ENCODE measurements at places on chromosomes 4 and X. TPM values are rescaled to one million over a fixed set of nuclear protein-coding genes. Genes with fewer than 3 reads are reported as not detected.
A peak's percentile ranks its signal among the peaks of the same experiment; 100 is the strongest.

Gene GC
- 2,230 TPM for total RNA-seq

Gene IL1RAPL1
- total RNA-seq, result 0.29 TPM

Gene CENPVL2
- 0.17 TPM for total RNA-seq

Gene CT45A5
- not detected for total RNA-seq

Gene REELD1
- total RNA-seq, result 0.43 TPM

Gene GPM6B
- 6.8 TPM for total RNA-seq

Gene IBSP
- total RNA-seq, result 2.1 TPM

Gene NWD2
- 0.09 TPM for total RNA-seq

Gene ZRSR2
- total RNA-seq, result 11.7 TPM

Gene HSFX3
- not detected for total RNA-seq

Gene GYG2
- 5.4 TPM for total RNA-seq

Gene POLN
- 7.7 TPM for total RNA-seq

DNA sequence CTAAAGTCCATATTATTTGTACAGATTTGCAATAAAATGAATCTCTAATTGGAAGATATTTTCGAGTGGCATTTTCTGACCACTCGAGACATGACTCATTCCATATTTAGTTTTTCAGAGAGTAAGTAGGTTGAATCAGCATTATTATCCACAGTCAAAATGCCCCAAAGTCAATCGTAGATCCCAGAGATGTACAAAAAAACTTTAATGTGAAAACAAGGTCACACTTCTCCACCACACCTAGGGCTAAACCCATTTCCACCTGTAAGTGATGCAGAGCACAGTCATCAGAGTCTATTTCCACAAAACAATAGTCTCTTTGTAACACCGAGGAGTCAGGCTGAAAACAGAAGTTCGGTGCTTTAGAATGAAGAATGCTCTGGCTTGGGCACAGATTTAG lies 117.1 kb upstream of the TENM3 start:
- no peak for DNase-seq

DNA sequence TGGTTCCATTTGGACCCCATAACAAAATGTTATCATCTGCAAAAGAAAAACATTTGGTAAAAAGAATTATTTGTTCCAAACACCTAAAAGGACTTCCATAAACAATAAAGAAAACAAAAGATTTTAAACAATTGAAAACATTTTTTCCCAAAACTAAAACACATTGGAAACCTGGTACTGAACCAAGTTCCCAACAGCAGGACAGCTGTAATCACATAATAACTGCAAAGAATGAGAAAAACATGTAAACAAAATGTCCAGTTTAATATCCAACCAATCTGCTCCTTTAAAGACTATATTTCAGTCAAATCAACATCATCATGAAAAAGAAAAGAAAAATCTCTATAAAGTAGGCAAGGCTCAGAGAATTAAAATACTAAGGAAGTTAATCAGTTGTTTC lies 36.3 kb downstream of the PRDM5 start:
- DNase-seq, result no peak

- DNase-seq, result no peak
Measured at GRCh38 chrX:50889582-50889981, 21.0 kb upstream of the BMP15 start.

GRCh38 chr4:110982486-110982885 lies 359.6 kb upstream of the PITX2 start:
- no peak for DNase-seq

GRCh38 chr4:21991050-21991449 lies 42.5 kb upstream of the KCNIP4 start:
- peak; percentile 24 for DNase-seq

DNA sequence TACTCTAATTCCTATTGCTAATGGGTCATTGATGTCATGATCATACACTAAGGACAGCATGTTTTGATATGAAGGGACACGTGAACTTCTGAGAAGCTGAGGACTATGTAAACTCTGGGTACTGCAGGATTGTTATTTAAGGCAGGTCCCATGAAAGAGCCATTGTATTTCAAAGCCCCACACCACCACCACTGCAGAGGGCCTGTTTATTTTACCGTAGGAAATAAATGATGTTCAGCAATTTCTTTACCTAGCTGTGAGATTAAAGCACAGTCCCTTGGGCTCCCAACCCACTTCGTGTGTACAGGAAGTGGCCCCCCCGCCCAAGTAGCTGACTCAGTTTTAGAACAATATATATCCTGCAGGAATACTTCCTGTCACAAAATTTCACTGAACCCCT lies 89.8 kb upstream of the ACSL4 start:
- DNase-seq, result no peak

DNA sequence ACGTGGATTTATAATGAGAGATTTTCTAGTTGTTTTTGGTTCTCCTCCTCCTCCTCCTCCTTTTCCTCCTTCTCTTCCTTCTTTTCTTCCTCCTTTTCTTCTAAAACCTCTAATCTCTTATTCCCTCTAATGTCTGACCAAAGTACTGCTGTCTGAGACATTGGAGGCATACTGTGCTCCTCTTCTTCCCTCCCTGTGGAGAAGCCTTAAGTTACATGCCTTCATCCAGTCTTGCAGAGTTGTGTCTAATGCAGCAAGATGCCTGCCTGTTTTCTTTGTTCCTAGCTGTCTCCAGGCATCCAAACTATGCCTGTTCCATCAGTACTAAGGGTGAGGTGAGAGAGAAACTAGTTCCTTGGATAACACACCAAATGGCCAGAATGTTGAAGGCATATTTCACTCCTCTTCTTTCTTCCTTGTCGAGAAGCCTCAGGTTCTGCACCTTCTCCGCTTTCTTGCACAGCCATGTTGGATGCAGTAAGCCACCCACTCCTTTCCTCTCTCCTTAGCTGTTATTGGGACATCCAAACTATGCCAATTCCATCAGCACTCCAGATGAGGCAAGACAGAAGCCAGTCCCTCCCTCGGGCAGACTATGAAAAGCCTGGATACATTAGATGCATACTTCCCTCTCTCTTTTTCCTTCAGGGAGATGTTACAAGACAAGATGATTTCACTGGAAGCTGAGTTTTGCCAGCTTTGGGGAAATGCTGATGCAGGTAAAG lies 285.7 kb upstream of the TRAM1L1 start:
- DNase-seq, result no peak

- DNase-seq, result no peak
Measured at GRCh38 chr4:139469216-139469615, 15.3 kb downstream of the RAB33B start.

- no peak for DNase-seq
Measured at GRCh38 chrX:46681849-46682248, 77.1 kb downstream of the SLC9A7 start.

GRCh38 chr4:173171098-173171497 lies 2.5 kb downstream of the GALNT7 start:
- no peak for DNase-seq

DNA sequence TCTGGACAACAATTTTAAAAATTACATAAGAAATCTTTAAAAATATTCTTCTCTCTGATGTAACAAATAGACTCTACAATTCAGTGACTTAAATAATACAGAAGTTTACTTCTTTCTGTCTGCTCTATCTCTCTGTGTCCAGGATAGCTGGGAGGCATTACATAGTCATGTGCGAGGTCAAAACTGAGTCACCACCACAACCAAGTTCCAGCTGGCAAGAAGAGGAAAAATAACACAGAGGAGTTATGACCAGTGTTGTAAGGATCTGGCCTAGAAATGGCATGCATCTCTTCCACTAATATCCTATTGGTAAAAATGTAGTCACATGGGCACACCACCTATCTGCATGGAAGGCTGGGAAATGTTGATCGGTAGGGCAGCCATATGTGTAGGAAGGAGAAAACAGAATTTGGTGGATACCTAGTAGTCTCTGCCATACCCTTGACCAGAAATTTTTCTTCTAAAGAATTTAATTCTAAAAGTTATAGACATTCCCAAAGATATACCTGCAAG lies 39.4 kb upstream of the WDFY3 start:
- no peak for DNase-seq

DNA sequence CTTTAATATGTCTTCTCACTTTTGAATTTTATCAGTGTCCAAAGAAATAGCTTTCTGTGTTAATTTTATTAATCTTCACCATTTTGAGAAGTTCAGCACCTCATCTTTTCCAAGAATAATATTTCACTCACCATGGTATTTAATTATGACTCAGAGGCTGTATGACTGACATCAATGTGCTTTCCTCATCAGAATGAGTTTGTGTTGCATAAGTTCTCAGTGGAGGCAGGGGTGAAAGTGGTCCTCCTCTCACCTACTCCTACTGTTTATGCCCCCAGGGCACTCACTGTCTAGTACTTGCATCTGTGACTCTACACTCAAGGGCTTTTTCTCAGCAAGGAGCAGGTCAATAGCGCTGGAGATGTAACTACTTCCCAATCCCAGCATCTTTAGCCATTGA lies 905.3 kb upstream of the INTU start:
- DNase-seq, result no peak

DNA sequence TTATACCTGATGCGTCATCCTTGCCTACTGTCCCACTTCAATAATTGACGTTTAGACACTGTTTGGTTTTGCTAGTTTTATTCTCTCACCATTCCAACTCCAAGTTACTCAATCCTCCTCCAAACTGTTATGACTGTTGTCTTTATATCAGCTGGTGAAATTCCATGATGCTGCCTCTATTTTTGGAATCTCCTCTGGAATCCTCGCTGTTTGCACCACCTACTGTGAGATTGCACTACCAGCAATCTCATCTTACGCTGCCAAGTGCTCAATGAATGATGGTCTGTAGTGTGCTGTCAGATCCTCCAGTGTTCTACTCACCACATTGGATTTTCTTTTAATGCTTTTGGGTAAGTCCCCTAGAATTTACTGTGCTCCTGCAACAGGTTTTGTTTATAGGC lies 13.2 kb upstream of the PCDH18 start:
- DNase-seq, result no peak

- no peak for DNase-seq
Measured at GRCh38 chr4:172826346-172826745, 342.3 kb upstream of the GALNT7 start.

GRCh38 chr4:10673817-10674369 lies 10.7 kb downstream of the CLNK start:
- no peak for DNase-seq

- DNase-seq, result no peak
Measured at GRCh38 chr4:47733302-47734175, 104.3 kb downstream of the CORIN start.

DNA sequence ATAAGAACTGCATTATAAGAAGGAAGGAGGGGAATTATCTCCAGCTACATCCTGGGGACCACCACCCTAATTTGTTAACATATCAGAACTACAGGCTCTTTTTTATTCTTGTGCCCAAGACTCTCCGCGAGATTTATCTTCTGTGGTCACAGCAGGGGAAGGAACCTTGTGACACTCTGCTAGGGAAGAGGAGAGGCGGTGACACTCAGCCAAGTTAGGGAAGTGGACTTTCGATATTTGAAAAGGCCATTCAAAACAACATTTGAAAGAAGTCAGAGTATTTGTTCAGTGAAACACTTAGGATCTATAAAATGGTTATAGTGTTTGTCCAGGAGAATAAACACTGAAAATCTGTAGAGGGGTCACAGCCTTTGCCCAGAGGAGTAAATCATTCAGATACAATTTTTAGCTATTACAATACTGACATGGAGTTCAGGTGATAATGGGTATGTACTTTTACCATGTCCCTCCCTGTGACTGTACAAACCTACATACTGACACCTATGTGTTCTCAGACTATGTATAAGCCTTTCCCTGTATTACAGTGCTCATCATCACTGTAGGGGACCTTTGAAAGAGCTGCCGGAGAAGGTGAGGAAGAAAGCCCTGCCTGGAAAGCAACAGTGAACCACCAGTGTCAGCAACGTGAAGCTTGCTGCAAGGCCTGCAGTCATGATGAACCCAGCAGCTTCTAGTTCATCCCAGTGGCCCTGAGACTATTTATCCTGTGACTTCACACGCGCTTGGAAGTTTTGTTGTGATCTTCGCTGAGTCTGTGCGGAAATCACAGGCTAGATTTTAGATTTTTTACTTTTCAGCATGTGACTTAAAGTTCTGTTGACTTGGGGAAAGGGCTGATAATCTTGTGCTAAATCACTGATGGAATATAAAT lies 8.5 kb upstream of the PTTG2 start:
- DNase-seq, result no peak

GRCh38 chr4:150679018-150679764 lies 97.2 kb downstream of the MAB21L2 start:
- DNase-seq, result no peak

DNA sequence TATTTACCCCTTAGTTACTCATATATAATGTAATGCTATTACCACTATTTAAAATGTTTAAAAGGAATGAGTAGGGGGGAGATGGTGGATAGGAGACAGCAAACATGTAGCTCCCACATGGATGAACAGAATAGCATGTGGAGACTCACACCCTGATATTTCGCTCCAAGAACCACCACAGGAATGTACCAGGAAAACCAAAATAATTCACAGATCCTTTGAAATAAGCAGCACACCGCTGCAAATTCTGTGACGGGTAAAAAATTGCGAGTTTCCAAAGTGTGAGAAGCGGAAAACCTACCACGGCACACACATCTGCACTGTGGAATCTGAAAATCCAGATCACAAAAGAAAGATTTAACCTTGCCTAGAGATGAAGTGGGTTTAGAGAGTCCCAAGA lies 428.2 kb downstream of the TLL1 start:
- no peak for DNase-seq

GRCh38 chr4:94741304-94741703 lies 16.5 kb upstream of the BMPR1B start:
- no peak for DNase-seq

DNA sequence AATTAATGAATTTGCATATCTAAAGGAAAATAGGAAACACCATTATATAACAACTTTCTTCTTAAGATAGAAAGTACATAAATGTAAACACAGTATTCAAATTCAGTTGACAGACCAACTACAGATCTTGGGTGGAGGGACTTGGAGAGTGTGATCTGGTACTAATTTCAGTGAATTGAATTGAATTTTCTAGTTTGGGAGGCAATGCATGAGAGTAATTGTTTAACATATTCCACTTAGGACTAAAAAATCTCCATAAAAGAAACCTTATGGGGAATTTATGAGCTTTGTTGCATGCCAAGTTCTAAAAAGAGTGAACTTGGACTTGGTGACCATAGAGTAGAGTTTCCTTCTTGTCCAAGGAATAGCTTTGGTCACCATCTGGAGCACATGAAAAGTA lies 261.1 kb upstream of the TTC29 start:
- no peak for DNase-seq

DNA sequence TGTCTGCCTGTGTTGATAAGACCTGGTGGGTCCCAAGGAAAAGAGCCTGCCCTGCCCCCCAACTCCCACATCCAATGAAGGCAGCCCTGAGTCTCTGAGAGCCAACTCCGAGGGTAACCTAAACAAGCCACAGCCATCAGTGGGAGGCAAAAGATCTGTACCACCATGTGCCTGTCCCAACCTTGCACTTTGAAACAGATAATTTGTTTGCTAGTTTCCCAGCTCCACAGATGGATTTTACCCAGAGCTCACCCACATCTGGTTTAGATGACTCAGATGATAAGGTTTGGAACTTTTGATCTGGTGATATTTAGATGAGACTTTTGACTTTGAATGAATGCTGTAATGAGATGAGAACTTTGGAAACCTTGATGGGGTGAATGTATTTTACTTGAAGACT lies 246.0 kb upstream of the PSAPL1 start:
- DNase-seq, result no peak

- DNase-seq, result no peak
Measured at GRCh38 chr4:116020141-116020722, 906.8 kb upstream of the NDST4 start.
